ENCODE measurements at places on chromosomes 1 and 21.

DNA sequence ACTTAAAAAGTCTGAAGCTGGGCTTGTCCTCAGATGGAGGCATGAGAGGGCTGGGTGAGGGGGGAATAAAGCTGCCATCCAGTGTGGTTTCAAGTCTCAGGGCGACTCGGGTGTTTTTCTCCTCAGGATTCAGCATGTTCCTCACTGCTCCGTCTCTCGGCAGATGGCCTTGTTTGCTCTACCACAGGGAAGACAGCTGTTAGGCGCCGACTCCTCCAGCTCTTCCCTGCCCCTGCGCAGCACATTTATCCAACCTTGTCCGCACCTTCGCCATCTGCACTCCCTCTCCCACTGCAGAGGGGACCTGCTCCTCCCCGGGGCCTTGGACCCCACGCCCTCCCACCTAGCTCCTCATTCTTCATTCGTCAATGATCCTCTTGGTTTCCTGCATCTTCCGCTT lies 16.6 kb upstream of the S100A11 start:
- DNase-seq, result no peak

- no peak for DNase-seq
Observed at GRCh38 chr1:85134583-85135391, 66.0 kb downstream of the SYDE2 start.

- no peak for DNase-seq
Observed at GRCh38 chr1:228799924-228800323, 64.6 kb downstream of the RHOU start.

DNA sequence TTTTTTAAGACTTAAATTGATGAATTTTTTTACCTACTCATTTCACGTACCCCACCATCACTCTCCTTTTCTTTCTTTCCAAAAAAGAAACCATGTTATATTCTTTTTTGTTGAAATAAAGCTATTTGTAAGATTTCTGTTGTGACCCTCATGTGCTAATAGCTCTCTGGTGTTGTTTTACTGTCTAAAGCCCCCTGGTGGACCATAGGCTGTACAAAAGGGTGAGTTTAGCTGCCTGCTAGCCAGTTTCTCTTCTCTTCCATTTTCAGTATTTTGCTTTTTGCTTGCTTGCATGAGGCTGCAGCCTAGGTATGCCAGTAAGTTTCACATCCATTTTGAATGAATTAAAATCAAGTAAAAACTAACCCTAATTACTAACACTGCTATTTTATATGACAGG lies 15.6 kb upstream of the VAMP3 start:
- DNase-seq, result no peak

- DNase-seq, result no peak
Observed at GRCh38 chr1:156180471-156180870, 13.4 kb upstream of the SLC25A44 start.

DNA sequence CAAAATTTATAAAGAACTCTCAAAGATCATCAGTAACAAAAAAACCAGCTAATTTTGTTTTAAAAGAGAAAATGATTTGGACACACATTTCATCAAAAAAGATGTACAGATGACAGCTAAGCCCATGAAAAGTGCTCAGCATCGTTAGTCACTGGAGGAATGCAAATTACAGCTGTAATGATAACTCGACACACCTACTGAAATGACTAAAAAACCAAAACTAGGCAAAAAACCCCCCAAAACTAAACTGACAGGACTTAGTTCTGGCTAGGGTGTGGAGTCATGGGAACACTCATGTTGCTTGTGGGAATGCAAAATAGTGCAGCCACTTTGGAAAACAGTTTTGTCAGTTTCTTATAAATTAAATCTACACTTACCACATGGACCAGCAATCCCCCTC lies 59.5 kb downstream of the CNIH3 start:
- no peak for DNase-seq

DNA sequence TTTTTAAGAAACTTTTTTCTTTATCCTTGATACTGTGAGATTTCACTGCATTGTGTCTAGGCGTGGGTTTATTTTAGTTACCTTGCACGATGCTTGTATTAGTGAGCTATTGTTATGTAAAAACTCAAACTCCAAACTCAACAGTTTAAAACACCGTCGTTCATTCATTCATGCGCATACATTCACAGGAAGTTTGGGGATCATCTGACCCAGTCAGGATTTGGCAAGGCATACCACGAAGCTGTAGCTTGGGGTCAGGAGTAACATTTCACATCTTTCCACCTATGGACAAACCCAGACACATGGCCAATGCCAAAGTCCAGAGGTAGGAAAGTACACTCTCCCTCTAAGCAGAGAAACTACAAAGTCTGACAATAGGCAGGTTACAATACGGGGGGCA lies 324.6 kb upstream of the CHRM3 start:
- DNase-seq, result no peak

- no peak for DNase-seq
Observed at GRCh38 chr1:7983086-7983778, 21.7 kb downstream of the PARK7 start.

DNA sequence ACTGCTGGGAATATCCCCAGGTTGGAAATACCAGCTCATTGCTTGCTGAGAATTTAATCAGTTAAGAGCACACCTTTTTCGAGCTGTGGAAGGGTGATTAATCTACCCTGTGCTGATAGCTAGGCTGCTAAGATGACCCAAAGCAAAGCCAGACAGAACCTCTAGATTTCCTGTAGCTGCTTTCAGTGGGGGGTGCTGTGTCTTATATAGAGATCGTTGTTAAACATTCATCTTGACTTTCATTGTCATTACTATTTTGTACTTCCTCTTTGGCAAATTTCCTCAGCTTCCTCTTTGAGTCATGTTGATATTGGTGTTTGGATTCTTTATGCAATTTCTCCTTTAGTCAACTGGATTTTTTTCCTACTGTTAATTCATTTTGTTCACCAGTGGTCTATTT lies 155.3 kb downstream of the DISC1 start:
- DNase-seq, result no peak

GRCh38 chr1:227884370-227885134 lies 63.2 kb downstream of the WNT9A start:
- DNase-seq, result peak; percentile 22

GRCh38 chr21:34199121-34199910 lies 125.9 kb downstream of the MRPS6 start:
- DNase-seq, result no peak

DNA sequence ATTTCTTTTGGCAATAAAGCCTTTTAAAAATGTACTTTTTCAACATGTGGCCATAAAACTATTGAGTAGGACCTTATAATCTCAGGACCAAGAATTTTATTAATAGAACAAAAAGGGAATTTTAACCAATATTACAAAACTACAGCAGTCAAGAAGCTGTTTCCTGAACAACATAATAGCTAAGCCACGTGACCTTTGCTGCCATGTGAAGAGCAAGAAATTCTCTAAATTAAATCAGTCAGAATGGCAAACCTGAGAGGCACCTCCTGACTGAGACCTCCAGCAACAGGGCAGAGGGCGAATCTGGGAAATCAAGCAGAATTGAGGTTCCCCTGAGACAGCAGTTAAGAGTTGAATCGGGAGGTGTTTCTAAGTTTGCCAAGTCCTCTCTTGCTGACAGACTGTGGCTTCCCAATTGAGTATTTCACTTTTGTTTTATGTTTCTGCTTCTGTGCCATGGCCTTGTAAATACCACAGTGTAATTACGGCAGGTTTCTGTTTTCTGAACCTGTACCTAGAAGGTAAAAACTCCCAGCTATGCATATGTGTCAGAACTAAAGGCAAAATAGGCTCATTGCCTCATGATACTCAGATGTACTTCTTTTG lies 358.4 kb downstream of the NTNG1 start:
- DNase-seq, result no peak

GRCh38 chr1:172969611-172970010 lies 81.1 kb downstream of the TNFSF18 start:
- no peak for DNase-seq

DNA sequence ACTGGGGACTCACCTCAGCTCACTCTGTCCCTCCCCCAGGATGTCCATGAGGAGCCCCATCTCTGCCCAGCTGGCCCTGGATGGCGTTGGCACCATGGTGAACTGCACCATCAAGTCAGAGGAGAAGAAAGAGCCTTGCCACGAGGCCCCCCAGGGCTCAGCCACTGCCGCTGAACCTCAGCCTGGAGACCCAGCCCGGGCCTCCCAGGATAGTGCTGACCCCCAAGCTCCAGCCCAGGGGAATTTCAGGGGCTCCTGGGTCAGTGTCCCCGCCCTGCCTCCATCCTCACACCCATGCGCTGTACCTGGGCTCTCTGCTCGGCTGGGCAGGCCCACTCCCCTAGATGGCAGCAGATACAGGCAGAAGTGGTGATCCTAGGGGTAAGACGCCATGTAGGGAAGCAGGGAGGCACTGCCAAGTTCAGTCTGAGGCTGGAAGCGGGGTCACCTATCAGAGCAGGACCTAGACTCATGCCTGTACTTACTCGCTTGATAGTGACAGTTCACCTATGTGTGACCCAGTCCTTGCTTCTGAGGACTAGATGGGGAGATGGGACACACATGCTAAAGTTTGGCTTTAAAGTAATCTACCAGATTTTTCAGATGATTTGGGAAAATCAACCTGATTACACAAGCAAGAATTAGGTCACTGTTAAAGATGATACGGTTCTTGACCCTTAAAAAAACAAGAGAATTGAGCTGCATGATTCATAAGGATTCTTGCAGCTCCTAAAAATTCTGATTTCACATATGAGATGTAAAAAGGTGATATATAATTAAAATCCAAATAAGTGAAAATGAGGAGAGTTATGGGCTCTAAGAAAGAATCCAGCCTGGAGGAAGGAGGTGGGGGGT lies 38.7 kb downstream of the ETNK2 start:
- no peak for DNase-seq

- DNase-seq, result no peak
Observed at GRCh38 chr1:11802616-11802972, 3.2 kb downstream of the MTHFR start.

DNA sequence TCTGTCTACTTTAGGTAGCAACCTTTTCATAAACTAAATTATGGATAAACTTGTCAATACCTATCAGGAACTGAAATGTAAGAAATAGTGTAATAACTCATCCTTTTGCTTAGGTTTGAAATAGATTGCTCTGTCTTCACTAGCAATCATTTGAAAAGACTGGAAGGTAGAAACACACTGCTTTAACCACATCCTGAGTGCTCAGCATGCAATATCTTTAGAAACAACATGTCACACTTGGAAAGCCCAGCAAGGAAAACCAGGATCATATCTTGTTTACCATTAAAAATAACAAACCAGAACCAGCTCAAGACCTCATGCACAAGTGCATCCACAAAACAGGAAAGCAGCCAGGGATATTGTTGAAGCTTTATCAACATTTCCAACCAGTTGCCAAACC lies 3.6 kb downstream of the KCNJ6 start:
- DNase-seq, result no peak

- no peak for DNase-seq
Observed at GRCh38 chr1:19040010-19040680, 83.7 kb upstream of the IFFO2 start.

GRCh38 chr1:192559115-192560006 lies 16.2 kb upstream of the RGS1 start:
- no peak for DNase-seq

DNA sequence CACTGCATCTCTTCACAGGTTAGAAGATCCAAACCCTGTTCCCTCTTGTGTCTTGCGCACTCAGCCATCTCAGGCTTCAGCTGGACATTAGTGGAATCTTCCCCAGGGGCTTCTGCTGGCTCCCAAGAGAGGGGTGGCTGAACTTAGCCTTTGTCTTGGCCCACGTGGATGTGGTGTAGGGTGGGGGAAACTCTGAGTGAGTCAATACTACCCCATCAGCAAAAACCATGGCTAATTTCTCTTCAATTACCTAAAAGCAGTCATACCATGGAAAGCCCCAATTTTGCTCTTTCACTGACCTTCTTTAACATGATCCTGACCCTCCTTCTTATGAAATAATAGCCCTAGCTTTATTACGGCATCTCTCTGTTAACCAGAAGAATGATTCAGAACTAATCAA lies 72.5 kb upstream of the RAB3GAP2 start:
- DNase-seq, result no peak

DNA sequence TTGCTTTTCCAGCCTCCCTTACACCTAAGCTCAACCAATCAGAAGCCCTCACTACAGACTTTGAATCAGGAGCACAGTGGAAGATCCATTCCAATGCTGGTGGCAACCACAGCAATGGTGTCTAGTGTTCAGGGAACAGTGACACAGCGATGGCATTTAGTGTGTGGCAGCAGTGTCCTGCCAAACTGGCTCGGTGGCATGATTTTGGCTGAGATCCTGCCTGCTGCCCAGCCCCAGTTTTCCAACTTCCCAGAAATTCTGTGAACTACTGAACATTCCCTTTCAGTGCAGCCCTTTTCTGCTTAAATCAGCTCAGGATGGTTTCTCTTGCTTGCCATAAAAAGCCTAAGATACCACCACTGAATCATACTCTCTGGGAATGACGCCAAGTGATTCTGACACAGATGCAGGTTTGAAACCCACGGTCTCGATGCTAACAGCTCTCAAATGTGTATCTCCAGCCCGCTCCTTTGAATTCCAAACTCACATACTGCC lies 8.8 kb downstream of the ASAP3 start:
- no peak for DNase-seq

- no peak for DNase-seq
Observed at GRCh38 chr1:32066489-32066873, 6.3 kb upstream of the TMEM39B start.

All from left hindlimb (tissue), 1 donor.